ENCODE measurements at places on chromosomes 1 and 21.

DNA sequence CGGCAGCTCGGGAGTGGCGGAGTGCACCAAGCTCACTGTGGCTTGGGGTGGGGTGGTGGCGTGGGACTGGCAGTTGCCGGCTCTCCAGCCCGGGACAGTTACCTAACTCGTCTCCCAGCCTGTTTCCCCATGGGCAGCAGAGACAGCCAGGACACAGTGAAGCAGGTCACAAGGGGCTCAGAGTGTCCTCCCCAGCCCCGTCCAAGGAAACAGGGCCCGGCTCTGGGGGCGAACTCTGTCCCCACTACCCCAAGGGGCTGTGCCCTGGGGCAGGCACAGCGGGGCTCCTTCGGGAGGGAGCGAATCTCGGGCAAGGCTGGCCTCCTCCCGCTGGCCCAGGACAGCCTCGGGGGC, 759 bp downstream of the GPR157 start:
- no peak for DNase-seq

DNA sequence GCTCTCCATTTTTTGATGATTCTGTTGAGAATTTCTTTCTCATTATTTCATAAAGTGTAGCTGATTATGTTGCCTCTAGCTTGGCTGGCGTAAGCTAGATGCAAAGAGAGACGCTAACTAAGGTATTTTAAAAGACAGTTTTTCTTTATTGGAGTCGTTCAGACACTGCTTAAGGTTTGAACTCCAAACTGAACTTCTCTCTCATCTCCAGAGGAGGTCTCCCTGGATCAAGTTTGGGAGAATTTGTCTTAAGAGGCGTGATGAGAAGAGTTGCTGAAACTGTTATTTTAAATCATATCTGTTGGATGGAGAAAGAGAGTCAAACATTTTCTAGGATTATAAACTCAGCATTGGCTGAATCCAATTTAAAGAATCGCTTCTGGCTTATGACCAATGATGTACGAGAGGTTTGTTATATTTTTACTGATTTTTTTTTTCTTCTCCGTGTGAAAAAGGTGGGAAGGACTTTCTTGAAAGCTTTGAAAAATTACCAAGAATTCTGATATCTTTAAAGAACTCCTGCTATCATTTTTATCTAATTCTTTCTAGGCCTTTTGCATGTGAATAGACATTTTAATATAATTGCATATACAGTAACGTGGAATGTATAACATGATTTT, 34.0 kb downstream of the MAP3K7CL start:
- no peak for DNase-seq

DNA sequence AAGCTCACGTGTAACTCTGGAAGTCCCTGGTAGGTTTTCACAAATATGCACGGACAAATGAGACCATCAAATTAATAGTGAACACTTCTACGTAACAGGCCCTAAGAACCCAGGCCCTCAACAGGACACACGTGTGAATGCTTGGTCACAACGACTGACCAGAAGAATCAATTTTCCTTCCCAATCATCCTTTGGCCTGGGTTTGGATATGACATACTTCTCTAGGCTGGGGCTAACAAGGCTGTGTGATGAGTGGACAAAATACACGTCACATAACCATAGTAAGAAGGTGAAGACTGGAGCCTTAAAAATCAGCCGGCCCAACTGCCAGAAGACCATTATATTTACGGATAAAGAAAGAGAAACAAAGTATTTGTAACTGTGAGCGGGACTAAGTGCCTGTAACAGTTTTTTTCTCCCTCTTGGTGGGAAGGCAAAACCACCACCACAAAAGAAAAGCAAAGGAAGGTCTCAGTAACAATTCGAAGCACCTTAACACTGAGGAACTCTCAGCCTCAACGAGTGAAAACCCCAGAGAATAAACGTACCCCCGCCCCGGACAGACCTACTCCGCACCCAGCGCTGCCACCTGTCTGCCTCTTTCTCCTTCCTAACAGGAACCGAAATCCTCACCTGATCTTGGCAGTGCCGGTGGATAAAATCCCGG, 450 bp downstream of the SDE2 start:
- no peak for DNase-seq

DNA sequence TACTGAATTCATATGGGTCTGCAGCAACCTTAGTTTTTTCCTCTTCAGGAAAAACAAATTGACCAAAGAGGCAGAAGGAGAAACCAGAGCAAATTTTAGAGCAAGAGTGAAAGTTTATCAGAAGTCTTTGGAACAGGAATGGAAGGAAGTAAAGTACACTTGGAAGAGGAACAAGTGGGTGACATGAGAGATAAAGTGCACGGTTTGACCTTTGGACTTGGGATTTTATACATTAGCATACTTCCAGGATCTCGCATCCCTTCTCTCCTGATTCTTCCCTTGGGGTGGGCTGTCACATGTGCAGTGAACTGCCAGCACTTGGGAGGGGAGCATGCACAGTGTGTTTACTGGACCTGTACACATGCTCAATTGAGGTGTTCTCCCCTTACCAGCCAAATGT, 754.8 kb upstream of the ADAMTS5 start:
- no peak for DNase-seq

GRCh38 chr1:242189591-242189990, 190.7 kb upstream of the MAP1LC3C start:
- peak; percentile 84 for DNase-seq

- no peak for DNase-seq
Observed at GRCh38 chr1:201455098-201455497, 13.9 kb downstream of the PHLDA3 start.

GRCh38 chr1:228410015-228410414, 3.4 kb upstream of the TRIM11 start:
- DNase-seq: no peak

DNA sequence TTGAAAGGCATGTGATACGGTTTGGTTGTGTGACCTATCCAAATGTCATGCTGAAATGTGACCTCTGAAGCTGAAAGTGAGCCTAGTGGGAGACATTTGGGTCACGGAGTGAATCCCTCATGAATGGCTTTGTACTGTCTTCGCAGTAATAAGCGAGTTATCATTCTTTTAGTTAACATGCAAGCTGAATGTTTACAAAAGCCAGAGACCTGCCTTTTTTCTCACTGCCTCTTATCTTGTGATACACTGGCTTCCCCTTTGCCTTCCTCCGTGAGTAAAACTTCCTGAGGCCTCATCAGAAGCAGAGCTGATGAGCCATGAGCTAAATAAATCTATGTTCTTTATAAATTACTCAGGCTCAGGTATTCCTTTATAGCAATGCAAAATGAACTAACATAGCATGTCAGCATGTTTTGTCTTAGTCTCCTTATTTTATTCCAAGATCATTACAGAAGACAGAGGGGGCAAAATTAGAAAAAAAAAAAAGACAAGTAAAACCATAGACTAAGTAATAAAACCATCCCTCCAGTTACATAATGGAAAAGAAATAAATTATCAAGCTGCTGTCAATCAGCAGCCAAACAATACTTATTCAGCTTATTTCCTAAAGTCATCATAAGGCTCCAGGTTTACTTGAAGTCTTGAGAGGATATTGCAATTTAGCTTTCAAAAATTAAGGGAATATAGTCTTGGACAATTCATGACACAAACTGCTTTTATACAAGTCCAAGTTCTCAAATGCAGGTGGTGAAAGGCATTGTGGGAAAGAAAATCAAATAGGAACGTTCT, 12.1 kb downstream of the RGS18 start:
- DNase-seq: no peak

Data from cerebellar nuclear complex (tissue), 1 donor.